ENCODE measurements at places on chromosomes 7 and 10. TPM values are rescaled to one million over a fixed set of nuclear protein-coding genes. Genes with fewer than 3 reads are reported as not detected.

ZNF425 gene
- total RNA-seq: 1.1 TPM

PON1 gene
- not detected for total RNA-seq

ALOX5 gene
- not detected for total RNA-seq

ASB15 gene
- total RNA-seq: not detected

DLG5 gene
- total RNA-seq: 21.8 TPM

TAS2R5 gene
- not detected for total RNA-seq
